ENCODE measurements at places on chromosomes 3 and 15.

DNA sequence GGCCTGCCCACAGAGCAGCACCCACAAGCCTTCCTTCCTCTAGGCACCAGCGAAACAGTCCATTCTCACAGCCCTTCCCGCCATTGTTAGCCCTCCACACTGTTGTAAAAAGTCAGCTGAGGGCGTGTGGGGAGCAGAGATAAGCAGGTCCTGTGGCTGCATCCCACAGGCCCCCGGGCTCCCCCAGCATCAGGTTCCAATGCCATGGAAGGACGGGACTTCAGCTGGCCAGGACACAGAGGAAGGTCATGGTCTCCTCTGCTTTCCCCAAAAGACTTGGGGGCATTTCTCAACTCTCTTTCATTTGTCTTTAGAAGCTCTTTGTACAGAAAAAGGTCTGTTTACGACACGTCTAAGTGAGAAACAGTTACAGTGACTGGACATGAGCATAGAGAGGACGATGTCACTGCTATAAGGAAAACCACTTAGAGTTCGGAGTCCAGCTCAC is 85.2 kb upstream of the HERC1 start:
- DNase-seq: no peak

DNA sequence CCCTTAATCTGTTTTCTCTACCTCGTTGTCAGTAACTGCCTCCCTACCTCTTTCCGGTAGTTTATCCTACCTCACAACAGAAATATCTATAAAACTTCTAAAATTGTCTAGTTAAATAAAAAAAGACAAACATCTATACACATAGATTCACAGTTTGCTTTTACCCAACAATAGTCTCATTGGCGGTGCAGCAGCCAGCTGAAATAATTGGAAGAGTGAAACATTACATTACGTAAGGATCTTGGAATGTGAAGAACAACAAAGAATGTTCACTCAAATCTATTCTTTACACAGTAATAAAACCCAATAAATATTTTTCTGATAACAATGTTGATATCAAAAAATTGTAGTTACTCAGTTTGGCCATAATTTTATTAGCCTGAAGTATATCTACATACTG is 115.5 kb upstream of the ARPP21 start:
- no peak for DNase-seq

DNA sequence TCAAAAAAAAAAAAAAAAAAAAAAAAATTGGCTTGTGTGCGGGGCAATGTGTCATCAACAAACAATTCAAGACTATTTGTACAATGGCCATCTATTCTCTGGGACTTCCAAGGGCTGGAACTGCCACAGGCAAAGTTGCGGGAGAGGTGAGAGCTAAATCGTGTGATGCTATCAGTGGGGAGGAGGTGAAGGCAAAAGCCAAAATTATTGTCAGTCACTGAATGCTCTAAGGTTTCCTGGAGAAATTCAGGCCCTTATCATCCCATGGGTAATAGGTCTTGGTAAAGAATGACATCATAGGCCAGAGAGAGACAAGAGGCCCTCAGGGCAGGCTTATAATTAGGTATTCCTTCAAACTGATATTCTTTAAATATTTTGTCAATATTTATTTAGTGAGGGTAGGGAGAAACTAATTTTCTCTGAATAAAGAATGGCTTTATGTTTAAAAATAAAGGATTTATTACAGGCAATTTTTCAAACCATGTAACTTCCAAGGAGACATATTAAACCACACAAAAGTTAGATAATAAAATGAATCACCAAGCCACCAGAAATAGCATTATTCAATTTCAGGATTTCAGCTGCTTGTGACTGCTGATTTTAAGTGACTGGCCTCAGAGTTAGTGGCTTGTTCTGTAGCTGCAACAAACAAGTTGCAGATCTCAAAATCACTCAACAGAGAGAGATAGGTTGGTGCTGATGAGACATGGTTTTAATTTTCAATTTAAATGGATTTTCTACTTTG is 226.3 kb upstream of the MRPL3 start:
- DNase-seq: peak; percentile 10

DNA sequence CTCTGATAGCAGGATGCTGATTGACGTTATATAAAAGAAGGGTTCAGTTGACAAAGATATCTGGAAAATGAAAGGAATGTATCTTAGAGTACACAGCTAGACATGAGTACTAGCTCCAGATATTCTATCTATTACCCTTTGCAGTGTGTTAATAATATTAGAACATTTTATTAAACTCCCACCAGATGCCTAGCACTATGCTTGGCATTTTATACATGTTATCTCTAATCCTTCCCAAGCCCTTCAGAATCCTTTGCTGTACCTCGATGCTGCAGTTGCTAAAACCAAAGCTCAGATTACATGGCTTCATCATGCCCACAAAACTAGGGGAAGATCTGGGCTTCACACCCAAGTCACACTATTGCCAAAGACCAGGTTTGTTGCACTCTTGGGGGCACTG is 350.1 kb upstream of the AZI2 start:
- no peak for DNase-seq

- DNase-seq: no peak
Measured at GRCh38 chr3:154123906-154124305, 2.7 kb downstream of the ARHGEF26 start.
